Right ventricle myocardium inferior (tissue), 1 donor: ENCODE measurements at places on chromosomes 5 and 9.

DNA sequence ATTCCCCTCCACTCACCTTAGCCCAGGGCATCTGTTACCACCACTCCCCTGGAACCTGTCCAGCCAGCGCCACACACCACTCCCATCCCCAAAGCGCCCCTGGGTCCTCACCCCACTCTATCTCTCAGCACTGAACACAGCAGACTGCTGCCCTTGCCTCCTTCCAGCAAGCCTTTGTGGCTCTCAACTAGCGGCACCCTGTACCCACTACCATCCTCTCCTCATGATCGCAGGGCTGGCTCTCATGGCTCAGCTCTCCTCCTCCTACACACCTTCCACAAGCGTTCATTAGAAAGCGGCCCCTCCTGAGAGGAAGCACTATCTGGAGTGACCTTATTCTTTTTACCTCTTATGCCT, 13.3 kb upstream of the BASP1 start:
- no peak for DNase-seq

DNA sequence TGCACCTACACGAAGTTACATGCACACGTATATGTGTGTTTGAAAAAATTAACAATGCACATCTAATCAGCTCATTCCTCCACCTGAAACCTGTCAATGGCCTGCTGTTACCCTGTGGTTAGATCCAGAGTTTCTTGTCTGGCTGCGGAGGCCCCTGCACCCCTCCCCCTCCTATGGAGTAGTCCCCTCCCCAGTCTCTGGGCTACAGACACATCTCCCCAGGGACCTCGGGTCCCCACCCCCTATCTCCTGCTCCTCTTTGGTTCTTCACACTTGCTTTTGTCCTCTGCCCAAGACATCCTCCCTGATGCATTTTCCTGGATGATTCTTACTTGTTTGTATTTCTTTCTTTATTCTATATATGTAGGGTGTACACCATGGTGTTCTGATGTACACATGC, 27.2 kb downstream of the FAM240B start:
- DNase-seq, result no peak

- no peak for DNase-seq
Measured at GRCh38 chr9:112162621-112163413, 12.3 kb downstream of the SUSD1 start.

DNA sequence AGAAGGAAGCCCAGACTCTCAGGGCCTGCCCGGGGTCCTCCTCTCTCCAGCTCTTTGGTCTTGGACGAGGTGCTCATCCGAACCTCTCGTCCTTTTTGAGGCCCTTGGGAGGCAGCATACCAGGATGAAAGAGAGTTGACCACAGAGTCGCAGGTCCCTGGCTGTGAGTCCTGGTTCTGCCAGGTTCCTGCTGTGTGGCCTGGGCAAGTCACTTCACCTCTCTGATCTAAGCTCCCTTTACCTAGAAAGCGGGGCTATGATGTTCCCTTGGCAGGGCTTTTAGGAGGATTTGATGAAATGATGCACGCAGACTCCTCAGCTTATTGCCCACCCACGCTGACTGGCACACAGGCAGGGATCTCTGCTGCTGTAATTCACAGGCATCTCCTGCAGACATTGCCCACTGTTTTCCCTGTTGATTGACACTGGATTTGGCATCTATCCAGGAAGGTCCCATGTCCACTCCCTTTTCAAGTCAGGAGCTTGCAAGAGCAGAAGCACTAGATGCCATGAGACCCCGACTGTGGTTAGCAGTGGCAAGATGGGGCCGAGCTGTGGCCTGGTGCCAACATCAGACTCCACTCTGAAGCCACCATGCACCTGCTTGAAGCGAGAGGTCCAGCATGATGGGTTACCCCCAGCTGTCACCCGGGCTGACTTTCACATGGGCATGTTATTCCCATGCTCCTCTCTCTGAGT, 71.5 kb downstream of the MACROH2A1 start:
- DNase-seq, result no peak

- no peak for DNase-seq
Measured at GRCh38 chr9:92734931-92735635, 29.6 kb downstream of the BICD2 start.

- DNase-seq, result peak; percentile 84
Measured at GRCh38 chr5:141369994-141370848, at the start of gene PCDHGB3. PCDHGB3 (plus strand) TSS chr5:141370242; CDS start chr5:141370395, 153 bp downstream.

GRCh38 chr5:173802670-173803165, 85.4 kb upstream of the CPEB4 start:
- peak; percentile 75 for DNase-seq

- no peak for DNase-seq
Measured at GRCh38 chr5:174139623-174140022, 94.1 kb downstream of the NSG2 start.

DNA sequence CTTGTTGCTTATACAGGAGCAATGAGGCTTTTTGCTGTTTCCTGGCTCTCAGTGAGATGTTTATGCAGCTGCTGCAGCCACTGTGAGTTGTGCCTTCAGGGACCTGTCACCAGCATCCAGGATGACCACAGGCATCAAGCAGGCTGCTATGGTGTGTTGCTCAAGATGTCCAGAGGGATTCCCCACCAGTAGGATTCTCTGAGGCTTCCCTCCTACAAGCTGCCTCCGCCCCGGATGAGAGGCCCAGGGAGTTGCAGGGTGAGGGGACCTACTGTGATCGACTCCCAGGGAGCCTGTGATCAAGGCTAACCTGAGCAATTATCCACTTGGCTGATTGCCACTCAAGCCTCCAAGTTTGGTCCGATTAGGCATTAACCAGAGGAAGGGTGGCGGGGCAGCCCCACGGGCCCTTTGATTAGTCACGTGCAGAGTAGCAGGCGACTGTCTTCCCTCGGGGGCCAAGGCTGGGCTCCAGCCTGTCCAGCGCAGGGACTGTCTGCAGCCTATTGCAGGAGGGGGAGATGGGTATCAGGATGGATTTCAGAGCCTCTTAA, 1.8 kb upstream of the FAT2 start:
- DNase-seq, result no peak

GRCh38 chr9:90061187-90061586, 456.4 kb downstream of the GADD45G start:
- DNase-seq, result no peak

- no peak for DNase-seq
Measured at GRCh38 chr9:16417749-16418148, 452.7 kb downstream of the BNC2 start.

- DNase-seq, result no peak
Measured at GRCh38 chr5:103801681-103802080, 239.1 kb upstream of the NUDT12 start.

DNA sequence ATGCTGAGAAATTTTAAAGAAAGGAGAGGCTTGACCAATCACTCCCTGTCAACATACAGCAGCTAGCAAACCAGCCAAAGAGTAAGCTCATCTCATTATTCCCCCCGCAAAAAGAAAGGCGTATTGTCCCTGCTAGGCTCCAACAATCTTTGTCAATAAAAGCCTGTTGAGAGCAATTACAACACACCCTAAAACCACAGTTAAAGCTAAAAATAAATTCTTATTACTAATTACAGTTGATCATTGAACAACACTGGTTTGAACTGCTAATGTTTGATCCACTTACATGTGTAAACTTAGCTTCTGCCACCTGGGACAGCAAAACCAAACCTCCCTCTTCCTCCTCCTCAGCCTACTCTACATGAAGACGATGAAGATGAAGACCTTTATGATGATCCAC, 151.2 kb downstream of the TSSK1B start:
- no peak for DNase-seq

DNA sequence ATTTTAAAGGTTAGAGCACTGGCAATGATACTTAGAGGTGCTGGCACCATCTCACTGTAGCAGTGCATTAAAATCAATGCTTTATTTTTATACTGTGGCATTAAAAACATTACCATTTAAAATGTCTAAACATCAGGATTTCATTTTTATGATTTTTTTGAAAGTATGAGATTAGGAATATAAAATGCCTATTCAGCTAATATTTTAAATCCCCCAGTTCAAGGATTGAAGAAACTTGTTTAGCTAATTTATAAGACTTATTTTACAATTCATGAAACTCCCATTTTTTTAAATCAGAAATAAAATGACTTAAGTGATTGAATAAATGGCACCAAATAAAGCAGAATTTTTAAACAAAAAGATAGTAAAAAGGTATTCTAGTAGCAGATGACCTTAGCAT, 625.6 kb downstream of the RAB3C start:
- DNase-seq, result no peak

GRCh38 chr9:104991144-104991953, 63.4 kb upstream of the ABCA1 start:
- peak; percentile 96 for DNase-seq

DNA sequence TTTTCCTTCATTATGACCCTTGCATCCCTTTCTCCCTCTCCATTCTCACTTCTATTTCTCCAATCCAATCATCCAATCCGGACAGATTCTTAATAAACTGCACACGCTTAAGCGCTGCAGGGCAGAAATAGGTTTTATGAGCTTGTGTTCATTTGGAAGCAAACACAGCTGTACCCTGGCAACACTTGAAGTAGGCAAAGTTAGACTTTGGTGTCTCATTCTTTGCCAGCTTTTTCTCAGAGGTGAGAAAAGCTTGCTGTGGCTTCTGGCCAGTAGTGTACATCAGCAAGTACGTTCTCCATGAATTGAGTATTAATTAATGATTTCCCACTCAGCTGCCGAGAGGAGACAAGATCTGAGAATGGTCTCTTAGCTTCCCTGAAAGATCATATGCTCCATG, 88.5 kb downstream of the FBXO4 start:
- no peak for DNase-seq

DNA sequence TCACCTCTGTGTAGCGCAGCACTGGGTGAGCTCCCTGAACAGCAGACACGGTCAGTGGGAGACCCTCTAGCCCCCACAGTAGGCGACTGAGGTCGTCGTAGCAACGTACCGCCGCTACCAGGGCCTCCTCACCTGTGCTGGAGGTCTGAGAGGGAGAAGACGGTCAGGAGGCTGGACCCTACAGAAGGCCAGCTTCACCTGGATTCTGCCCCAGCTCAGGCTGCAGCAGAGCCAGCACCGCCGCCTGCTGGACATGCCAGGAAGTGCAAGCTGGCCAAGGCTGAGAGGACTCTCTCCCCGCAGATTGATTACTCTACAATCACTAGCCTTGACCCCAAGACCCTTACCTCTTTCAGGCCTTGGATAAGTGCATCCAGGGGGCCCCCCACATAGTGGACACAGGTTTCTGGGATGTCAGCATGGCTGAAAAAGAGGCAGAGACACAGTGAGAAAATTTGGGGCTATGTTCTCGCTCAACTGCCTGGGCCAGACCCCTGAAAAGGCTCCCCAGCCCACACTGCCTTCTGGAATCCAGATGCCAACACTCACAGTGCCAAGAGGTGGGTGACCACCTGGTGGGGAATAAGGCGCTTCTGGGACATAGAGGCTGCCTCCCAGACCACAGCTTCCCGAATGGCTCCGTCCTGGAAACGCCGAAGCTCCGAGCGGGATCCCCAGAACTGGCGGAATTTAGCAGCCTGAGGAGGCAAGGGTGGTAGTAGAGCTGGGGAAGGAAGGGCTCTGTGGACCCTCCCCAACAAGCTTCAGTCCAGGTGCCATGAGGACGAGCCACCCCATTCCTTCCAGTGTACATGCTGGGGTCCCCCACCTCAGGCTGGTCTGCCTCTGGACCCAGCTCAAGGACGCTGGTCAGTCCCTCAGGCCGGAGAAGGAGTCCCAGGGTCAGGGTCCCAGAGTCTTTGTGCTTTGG, 6.9 kb downstream of the NOL6 start:
- DNase-seq, result peak; percentile 89

DNA sequence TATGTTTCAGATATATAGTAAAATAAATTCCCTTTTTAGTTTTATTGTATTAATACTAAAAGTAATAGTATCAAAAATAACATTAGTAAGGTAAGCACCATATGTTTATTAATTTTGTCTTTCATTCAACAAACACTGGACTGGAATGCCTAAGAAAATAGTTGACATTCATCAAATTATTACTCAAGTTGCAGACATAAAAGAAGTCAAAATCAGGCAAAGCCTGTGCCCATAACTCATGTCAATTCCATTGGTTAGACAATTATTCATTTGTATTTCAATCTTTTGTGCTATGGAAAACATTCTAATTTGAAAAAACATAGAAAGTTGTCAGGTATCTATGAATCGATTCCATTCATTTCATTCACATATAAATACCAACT, 158.9 kb downstream of the CEMIP2 start:
- no peak for DNase-seq

DNA sequence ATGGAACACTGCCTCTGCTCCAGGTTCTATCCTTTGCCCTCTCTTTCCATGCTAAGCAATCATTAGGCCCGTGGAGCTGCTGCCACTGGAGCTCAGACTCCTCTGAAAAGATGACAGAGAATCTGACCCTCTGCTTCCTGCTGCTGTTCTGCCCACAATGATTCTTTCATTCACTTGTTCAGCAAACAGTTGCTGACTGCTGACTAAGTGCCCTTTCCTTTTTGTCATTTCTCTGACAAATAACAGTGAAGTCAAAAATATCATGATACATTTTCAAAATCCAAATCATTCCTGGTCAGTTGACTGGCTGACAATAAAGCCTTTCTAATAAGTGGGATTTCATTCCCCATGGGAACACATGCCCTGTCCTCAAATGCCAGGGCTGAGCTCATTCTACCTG, 110.1 kb downstream of the SIL1 start:
- DNase-seq, result no peak

- DNase-seq, result no peak
Measured at GRCh38 chr5:139848508-139849100, 53.0 kb downstream of the PSD2 start.

GRCh38 chr5:146945617-146946084, 67.1 kb upstream of the PPP2R2B start:
- DNase-seq, result no peak

GRCh38 chr5:167814828-167815227, 476.6 kb upstream of the WWC1 start:
- no peak for DNase-seq

DNA sequence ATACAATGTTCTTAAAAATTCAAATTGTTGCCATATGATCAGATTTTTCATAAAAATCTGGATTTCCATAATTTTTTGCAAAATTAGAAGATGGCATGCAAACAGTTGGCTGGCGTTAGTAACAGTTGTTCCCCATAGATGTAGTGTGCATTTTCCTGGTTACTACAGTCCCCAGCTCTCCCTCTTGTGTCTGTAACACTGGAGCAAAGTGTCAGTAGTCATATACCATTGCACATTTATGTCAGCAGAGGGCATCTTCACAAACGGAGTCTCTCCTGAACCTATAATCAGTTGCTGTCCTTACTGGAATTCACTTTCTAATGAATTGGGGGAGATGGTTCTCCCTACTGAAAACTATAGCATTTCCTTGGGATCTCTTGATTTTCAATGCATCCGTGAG, 44.7 kb upstream of the DMAC1 start:
- no peak for DNase-seq

DNA sequence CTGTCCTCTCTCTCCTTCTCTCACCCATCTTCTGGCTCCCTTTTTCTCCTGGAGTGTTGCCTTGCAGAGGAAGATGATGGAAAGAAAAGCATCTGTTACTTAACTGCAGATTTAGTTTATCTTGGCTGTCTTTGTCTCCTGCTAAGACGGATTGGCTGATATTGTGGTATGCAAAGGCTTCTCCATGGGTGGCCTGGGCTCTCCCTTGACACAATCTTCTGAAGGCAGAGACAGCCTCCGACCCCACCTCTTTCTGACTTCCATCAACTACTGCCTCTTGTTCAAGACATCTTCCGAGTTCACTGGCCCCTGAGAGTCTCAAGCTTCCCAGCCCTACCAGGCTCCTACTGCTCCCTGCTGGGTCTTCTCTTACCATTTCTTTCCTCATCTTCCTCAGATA, 403.7 kb downstream of the LRRC70 start:
- no peak for DNase-seq
